Caki2 (cell line): ENCODE measurements at places on chromosomes 1 and 21.
A peak's percentile ranks its signal among the peaks of the same experiment; 100 is the strongest.

DNA sequence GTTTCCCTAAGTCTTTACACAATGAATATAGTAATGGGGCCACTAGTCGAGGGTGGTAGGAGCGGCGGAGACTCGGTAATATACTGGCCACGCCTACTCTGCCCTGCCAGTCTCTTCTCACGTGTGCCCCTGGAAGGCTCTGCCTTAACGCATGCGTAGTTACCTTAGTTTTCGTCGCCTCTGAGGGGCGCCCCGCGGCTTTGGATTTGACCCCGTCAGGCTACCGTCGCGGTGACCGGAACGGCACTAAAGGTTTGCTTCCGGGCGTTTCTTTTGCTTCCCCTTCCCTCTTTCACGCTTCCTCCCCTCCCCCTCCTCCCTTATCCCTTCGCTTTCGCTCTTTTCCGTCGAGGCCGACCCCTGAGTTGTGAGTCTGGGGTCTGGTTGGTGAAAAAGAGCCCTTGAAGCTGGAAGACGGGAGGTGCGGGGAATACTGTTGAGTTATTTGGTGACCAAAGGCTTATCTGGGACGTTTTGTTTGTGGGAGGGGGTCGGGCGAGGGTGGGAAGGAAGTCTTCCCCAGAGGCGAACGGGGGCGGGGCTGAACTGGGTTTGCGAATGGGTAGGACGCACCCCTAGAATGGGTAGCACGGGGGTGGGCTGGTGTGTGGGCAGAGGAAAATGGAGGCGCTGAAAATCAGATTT, at the start of gene SETDB1:
Gene SETDB1 (plus strand): TSS at position 267 of the 645 bp plus-strand sequence. CDS start 1,352 bp downstream, outside the sequence.
- DNase-seq = peak; percentile 90

DNA sequence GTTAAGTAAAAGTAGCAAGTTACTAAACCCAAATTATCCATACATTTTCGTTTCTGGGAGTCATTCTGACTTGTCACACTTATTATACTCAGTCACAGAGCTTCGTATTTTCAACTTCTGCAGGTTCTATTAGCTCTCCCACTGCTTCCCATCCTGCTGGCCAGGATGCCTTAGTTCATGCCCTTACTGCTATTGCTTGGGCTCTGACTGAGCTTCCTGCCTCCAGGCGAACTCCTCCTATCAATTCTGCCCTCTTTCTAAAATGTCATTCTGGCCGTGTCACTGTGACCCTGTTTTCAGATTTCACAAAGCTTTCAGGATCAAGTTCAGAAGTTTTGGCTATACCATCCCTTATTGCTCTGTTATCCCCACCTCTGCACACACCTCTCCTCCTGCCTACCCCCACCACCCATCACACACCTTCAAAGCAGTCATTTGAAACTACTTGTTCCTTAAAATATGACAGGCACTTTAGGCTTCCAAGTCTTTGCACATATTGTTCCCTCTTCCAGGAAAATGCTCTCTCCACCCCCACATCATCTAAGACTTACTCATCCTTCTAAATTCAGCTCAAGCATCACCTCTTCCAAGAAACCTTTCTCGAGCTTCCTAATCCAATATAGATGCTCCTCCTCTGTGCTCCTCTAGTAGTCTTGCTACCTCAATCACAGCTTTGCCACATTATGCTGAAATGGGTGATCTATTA, 278.0 kb downstream of the BRINP2 start:
- DNase-seq = no peak

DNA sequence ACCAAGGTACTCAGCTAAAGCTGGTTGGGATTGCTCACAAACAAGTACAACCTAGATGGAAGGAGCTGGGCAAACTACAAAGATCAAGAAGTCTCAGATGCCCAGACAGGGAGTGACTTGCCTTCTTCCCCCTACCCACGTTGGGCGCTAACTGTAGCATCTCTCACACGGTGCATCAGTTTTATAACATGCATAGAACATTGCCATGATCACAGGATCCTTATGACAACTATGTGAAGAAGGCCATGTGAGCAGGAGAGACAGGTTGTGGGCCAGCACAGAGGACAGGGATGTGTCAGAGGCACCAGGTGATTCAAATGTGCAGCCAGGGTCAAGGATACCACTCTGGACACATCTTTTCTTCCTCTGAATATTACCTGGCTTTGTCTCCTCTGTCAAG, 28.3 kb upstream of the CYP4B1 start:
- DNase-seq = peak; percentile 8

GRCh38 chr1:234309598-234310459, 63.4 kb upstream of the COA6 start:
- DNase-seq = peak; percentile 78

GRCh38 chr21:20802631-20803260, 195.5 kb upstream of the NCAM2 start:
- DNase-seq = no peak

DNA sequence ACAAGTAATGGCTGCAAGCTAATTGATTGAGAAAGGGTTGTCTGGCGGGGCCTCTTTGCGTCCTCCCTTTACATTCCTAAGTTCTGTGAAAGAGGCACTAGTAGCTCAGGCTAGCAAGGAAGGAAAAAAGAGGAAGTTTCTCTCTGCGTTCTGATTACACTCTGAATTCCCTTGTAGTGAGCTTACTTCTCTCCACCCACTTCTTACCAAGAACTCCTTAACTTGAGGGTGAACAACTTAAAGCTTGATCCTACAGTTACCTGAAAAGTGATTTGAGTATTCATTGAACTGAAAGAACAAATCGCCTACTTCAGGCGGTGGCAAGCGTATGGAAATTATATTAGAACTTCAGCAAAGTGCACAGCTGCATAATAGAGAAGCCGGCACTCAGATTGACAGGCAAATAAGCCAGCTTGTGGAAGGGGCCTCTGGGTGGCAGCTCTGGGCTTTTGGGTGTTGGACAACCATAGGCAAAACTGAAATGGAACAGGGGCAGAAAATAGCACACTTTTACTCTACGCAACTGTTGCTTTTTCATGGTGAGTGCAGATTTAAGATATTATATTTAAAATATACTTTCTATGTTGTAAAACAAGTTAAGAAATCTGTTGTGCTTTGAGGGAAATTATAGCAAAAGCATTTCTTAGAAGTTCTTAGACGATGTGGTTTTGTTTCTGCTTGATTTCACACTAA, 464.5 kb downstream of the USP25 start:
- no peak for DNase-seq

GRCh38 chr21:35048183-35048601, 910 bp downstream of the RUNX1 start:
- no peak for DNase-seq

GRCh38 chr1:164660412-164660772, 101.4 kb downstream of the PBX1 start:
- DNase-seq = peak; percentile 80

- no peak for DNase-seq
These were observed 111.1 kb downstream of the NAV1 start for GRCh38 chr1:201649761-201650622.

GRCh38 chr1:157910270-157910669, 68.7 kb upstream of the CD5L start:
- DNase-seq = no peak

DNA sequence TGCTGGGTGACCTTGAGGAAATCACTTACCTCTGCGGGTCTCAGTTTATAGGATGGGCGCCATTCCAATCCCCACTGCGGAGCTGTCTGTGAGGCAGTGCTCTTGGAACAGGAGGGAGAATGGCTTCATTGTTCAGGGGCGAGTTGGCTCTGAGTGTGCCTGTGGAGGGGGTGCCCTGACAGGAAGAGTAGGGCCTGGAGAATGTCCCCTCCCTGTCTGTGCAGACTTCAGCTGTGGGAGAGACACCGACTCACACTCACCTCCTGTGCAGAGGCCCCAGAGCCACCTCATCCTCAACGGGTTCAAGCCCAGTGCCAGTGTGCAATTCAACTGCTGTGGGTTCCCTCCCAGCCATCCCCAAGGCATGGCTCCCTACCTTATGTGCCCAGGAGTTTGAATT, 17.1 kb downstream of the ADORA1 start:
- DNase-seq = no peak

- no peak for DNase-seq
These were observed 53.6 kb upstream of the ASB17 start for GRCh38 chr1:75985827-75986226.

GRCh38 chr1:231013391-231014015, 26.6 kb downstream of the FAM89A start:
- DNase-seq = no peak

DNA sequence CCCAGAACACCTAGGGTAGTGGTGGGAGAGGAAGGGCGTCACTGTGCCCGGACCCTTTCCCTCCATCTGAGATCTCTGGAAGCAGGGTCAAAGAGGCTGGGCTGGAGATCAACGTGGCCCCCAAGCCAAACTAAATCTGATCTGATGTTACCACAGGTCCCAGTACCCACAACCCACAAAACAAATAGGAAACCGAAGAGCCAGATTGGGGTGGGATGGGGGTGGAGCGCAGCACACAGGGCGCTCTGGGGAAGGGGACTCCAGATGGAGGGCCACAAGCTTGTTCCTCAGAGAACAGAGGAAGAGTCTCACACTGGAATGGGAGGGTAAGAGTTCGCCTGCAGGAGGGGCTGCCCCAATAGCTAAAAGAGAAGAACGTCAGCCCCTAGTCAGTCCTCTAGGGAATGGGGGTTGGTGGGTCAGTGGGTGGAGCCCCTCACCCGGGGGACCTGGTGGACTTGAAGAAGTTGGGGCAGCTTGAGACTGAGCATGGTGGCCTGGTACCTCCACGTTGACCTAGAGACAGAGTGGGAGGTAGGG, 1.5 kb downstream of the PAQR6 start:
- DNase-seq = no peak

GRCh38 chr21:45281411-45282282, 6.0 kb downstream of the POFUT2 start:
- no peak for DNase-seq

DNA sequence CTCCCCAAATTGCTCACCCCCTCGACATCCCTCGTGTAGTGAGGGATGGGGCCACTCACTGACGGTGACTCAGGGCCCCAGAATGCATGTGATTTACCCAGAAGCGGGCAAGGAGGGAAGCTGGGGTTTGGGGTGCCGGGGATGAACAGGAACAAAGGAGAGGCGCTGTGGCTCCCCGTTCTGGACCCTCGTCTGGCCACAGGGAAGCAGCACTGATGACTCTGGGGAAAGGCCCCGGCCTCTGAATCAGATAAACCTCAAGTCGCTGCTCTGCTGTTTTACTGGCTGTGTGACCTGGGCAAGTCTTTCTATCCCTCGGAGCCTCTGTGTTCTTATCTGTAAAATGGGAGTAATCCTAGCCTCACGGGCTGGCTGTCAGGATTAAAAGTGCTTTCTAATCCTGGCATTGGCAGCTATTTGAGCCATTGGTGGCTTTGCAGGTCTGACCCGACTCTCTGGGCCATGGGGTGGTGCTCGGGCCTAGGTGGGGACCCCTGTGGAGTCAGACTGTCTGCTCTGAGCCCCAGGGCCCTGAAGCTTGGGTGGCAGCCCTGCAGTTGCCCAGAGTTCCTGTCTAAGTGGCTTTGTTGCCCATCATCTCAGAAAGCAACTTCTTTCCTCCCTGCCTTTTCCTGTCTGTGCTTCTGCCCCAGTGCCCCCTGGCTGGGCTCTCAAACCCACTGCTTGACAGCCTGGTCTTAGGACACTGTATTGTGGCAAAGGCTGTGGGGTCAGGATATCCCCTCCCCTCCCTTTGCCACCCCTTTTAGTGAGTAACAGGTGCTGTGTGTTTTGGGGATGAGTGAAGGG, 5.5 kb downstream of the TNFRSF1B start:
- no peak for DNase-seq

DNA sequence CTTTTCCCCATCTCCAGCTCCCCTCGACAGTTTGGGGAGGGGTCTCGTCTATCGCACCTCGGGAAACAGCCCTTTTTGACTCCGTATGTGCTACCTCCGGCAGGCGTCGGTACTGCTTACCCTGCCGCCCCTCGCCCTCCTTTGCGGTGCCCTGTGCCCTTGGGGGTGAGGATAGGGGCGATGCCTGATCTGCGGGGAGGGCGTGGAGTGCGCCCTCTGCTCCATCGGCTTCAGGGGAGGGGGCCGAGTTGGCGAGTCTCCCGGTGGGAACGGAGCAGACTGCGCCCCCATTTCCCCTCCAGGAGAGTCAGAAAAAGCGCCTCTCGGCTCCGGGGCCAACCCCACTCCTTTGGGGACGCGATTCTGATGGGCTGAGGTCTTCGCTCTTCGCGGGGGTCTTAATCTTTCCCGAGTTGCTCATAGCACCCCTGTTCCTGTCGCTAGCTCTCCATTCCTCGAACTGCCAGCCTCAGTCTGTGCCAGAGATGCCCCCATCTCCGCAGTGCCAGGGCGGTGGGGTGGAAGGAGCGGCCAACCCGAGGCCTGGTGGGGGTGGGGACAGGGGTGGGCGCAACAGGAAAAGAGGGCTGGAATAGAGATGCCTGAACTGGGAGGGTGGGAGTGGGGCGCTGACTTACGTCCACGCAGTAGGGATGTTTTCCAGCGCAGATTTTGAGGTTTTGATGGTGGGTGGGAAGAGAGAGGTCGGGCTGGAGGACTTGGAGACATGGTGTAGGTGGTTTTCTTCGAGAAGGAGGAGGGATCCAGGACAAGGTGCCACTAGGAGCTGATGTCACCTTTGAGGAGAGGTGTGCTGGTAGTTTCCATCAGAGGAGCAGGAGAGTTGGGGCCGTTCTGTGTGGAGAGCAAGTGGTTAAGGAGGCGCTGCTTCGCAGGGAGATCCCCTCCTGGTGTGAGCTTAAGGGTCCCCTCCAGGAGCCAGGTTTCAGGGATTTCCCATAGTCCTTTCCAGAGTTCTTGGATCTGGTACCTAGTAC, 674 bp downstream of the PPFIA4 start:
- DNase-seq = no peak

- peak; percentile 28 for DNase-seq
These were observed 229.7 kb upstream of the CACYBP start for GRCh38 chr1:174769961-174770549.

DNA sequence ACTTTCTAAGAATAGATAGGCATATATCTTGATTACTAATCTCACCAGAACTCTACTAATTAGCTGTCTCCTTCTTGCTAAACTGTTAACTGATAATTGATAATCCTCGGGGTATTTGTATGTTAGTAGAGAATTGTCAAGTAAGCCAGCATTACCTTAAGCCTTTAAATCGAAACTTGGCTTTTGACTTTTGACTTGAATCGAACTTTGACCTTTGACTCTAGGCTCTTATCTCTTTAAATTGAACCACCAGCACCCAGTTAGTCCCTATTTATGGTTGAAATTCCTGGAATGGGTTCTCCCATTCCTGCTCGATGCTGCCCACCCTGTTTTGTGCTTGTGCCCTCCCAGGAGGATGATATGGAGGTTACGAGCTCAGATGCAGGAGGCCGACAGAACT, 244.4 kb downstream of the TGFB2 start:
- DNase-seq = no peak

DNA sequence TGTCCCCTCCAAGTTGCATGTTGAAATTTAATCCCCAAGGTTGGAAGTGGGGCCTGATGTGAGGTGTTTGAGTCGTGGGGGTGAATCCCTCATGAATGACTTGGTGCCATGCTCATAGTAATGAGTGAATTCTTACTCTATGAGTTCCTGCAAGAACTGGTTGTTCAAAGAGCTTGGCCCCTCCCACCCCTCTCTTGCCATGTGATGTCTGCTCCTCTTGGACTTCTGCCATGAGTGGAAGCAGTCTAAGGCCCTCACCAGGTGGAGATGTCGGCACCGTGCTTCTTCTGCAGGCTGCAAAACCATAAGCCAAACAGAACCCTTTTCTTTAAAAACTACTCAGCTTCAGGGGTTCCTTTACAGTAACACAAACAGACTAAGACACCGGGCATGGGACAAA, 14.3 kb downstream of the G0S2 start:
- DNase-seq = peak; percentile 12

GRCh38 chr1:87292684-87293493, 35.8 kb upstream of the LMO4 start:
- peak; percentile 16 for DNase-seq

- peak; percentile 33 for DNase-seq
These were observed 1.1 kb upstream of the COL11A1 start for GRCh38 chr1:103109311-103109920.

GRCh38 chr1:39272798-39273469, 68.4 kb downstream of the MACF1 start:
- no peak for DNase-seq
